Kidney (tissue), 22 donors: ENCODE measurements at places on chromosomes 7 and 10. TPM values are rescaled to one million over a fixed set of nuclear protein-coding genes. Genes with fewer than 3 reads are reported as not detected.

GRCh38 chr7:156566812-156567549 is 73.6 kb upstream of the RNF32 start:
- no peaks in the 10 kb centered on the region for H3K4me1 ChIP-seq
- H3K27me3 ChIP-seq: no peaks in the 10 kb centered on the region
- H3K27ac ChIP-seq: no peak overlapping the region
- H3K4me3 ChIP-seq: no peak overlapping the region
- H3K36me3 ChIP-seq: no peaks in the 10 kb centered on the region
- DNase-seq: no peak

DNA sequence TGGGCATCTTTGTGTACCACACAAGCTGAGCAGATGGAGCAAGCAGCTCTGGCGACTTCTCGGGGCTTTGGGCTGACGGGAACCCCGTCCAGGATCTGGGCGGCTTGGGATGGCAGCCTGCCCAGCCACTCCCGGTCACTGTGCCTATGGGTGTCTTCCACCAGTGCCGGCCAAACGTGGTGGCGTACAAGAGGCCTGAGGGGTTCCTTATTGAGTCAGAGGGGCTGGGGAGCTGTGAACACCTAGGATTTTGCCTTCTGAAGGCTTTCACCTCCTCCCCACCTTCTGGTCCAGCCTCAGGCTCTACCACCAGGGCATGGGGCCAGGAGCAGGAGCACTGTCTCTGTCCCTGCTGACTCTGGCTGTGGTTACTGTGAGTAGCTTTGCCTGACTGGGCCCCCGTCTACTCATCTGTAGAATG is 71.8 kb upstream of the PPIF start:
- H3K27me3 ChIP-seq: no peaks in the 10 kb centered on the region
- peaks cover 12% of the 10 kb centered on the region for H3K36me3 ChIP-seq
- H3K4me1 ChIP-seq: peaks cover 7% of the 10 kb centered on the region
- no peak for DNase-seq
- no peak overlapping the region for H3K4me3 ChIP-seq

DNA sequence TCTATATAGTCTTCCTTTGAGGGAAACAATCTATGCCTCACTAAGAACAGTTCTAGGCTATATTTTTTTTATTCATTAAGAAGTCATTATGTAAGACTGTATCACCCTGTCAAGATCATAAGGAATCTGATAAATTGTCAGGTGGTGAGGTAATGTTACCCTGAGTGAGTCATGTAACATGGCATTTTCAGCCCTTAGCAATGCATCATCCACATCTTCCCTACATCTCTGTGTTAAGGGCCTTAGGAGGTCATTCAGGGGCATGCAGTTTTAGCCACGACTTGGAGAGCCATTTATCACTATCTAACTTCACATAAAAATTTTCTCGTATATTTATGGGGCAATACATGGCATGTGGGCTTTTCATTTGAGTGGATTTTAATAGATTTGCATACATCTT is 924.5 kb upstream of the MBL2 start:
- H3K4me3 ChIP-seq: no peak overlapping the region
- H3K27ac ChIP-seq: no peak overlapping the region
- no peak for DNase-seq
- no peaks in the 10 kb centered on the region for H3K27me3 ChIP-seq
- H3K36me3 ChIP-seq: no peaks in the 10 kb centered on the region

GRCh38 chr7:78673272-78673671 is 780.2 kb downstream of the MAGI2 start:
- H3K27me3 ChIP-seq: no peaks in the 10 kb centered on the region
- H3K4me3 ChIP-seq: no peak overlapping the region
- no peak overlapping the region for H3K27ac ChIP-seq

GRCh38 chr10:10330418-10330817 is 687.3 kb upstream of the CELF2 start:
- H3K4me1 ChIP-seq: no peaks in the 10 kb centered on the region
- H3K27ac ChIP-seq: no peak overlapping the region
- no peak for DNase-seq
- H3K4me3 ChIP-seq: no peak overlapping the region
- no peaks in the 10 kb centered on the region for H3K27me3 ChIP-seq
- no peaks in the 10 kb centered on the region for H3K36me3 ChIP-seq

- H3K4me3 ChIP-seq: no peak overlapping the region
- H3K27me3 ChIP-seq: no peaks in the 10 kb centered on the region
- no peaks in the 10 kb centered on the region for H3K36me3 ChIP-seq
These were observed 193.5 kb upstream of the C7orf33 start for GRCh38 chr7:148397056-148397455.

GRCh38 chr7:105228555-105228954 is 160.2 kb downstream of the SRPK2 start:
- H3K27me3 ChIP-seq: no peaks in the 10 kb centered on the region
- no peaks in the 10 kb centered on the region for H3K36me3 ChIP-seq
- DNase-seq: no peak
- no peaks in the 10 kb centered on the region for H3K4me1 ChIP-seq
- H3K27ac ChIP-seq: no peak overlapping the region

- no peak overlapping the region for H3K4me3 ChIP-seq
- no peaks in the 10 kb centered on the region for H3K27me3 ChIP-seq
- H3K36me3 ChIP-seq: no peaks in the 10 kb centered on the region
- no peak overlapping the region for H3K27ac ChIP-seq
These were observed 212.4 kb upstream of the BMPER start for GRCh38 chr7:33692956-33693355.

GRCh38 chr7:31122649-31123058 is 70.5 kb downstream of the ADCYAP1R1 start:
- H3K36me3 ChIP-seq: no peaks in the 10 kb centered on the region
- no peaks in the 10 kb centered on the region for H3K4me1 ChIP-seq
- no peak overlapping the region for H3K4me3 ChIP-seq
- no peaks in the 10 kb centered on the region for H3K27me3 ChIP-seq
- peak; percentile 67 for DNase-seq
- H3K27ac ChIP-seq: no peak overlapping the region

- no peak overlapping the region for H3K4me3 ChIP-seq
- H3K27me3 ChIP-seq: no peaks in the 10 kb centered on the region
- no peaks in the 10 kb centered on the region for H3K4me1 ChIP-seq
These were observed 58.5 kb downstream of the MICU1 start for GRCh38 chr10:72567421-72567820.

DNA sequence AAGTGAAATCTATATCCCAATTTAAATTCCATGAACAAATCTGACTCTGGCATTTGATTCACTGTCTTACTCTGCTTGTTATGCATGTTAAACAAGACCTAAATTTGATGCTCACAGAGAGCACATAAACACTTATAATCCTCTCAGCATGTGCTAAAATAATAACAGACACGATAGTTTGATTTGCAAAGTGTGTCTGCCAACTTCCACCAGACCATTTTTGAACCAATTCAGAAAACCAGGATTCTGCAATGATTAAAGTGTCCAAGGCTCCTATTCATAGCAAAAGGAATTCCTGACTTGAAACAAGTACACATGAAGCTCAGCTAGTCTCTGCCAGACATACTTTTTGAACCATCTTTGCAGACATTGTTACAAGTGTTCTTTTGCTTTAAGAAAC is 11.2 kb downstream of the RBM20 start:
- H3K36me3 ChIP-seq: no peaks in the 10 kb centered on the region
- H3K4me1 ChIP-seq: no peaks in the 10 kb centered on the region
- DNase-seq: no peak
- no peak overlapping the region for H3K27ac ChIP-seq

DNA sequence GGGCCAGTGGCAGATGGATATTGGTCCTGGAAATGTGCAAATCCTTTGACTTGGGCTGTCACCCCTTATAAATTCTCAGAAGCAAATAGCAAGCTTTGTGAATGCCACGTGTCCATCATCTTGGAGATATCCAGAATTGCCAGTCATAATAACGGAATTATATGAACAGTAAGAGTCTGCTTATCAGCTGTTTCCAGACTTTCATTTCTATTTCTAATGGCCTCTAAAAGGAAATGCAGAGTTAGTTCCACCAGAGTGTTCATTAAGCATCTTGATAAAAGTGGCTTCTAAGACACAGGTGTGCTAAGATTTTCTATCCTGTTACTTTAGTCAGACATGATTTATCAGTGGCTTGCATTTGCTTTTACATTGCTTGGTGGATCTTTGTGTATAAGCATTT is 87.4 kb downstream of the RAMP3 start:
- H3K27ac ChIP-seq: no peak overlapping the region
- no peaks in the 10 kb centered on the region for H3K36me3 ChIP-seq
- no peak overlapping the region for H3K4me3 ChIP-seq
- DNase-seq: no peak

DNA sequence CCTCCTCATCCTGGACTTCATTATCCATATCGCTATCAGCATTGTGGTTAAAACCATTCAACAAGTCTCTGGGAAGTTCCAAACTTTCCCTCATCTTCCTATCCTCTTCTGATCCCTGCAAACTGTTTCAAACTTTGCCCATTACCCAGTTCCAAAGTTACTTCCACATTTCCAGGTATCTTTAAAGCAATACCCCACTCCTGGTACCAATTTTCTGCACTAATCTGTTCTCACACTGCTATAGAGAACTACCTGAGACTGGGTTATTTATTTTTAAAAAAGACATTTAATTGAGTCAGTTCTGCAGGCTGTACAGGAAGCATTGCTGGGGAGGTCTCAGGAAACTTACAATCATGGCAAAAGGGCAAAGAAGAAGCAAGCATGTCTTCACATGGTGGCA is 147.3 kb downstream of the ARL4A start:
- H3K4me1 ChIP-seq: no peaks in the 10 kb centered on the region
- H3K4me3 ChIP-seq: no peak overlapping the region
- H3K36me3 ChIP-seq: no peaks in the 10 kb centered on the region
- no peak overlapping the region for H3K27ac ChIP-seq
- no peaks in the 10 kb centered on the region for H3K27me3 ChIP-seq
- no peak for DNase-seq

DNA sequence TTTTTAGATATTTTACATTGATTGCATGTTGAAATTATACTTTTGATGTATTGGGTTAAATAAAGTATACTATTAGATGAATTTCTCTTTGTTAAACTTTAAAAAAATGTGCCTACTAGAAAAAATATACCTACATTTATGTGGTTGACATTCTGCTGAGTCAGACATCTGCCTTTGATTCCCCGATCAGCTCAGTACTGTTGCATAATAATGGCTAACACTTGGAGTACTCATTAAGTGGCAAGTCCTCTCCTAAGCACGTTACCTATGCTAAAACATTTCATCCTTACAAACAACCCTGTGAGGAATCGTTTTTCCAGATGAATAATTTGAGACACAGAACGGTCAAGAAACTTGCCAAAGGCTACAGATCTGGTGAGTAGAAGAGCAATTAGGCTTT is 14.0 kb upstream of the SEM1 start:
- DNase-seq: no peak
- no peaks in the 10 kb centered on the region for H3K27me3 ChIP-seq
- no peaks in the 10 kb centered on the region for H3K4me1 ChIP-seq
- H3K4me3 ChIP-seq: no peak overlapping the region
- no peaks in the 10 kb centered on the region for H3K36me3 ChIP-seq
- H3K27ac ChIP-seq: no peak overlapping the region

GRCh38 chr10:113411456-113411855 is 141.4 kb upstream of the HABP2 start:
- no peak overlapping the region for H3K27ac ChIP-seq
- no peaks in the 10 kb centered on the region for H3K4me1 ChIP-seq
- H3K27me3 ChIP-seq: no peaks in the 10 kb centered on the region
- DNase-seq: no peak
- no peaks in the 10 kb centered on the region for H3K36me3 ChIP-seq
- H3K4me3 ChIP-seq: no peak overlapping the region

GRCh38 chr7:115864082-115864481 is 166.5 kb downstream of the TFEC start:
- H3K4me3 ChIP-seq: no peak overlapping the region
- no peaks in the 10 kb centered on the region for H3K36me3 ChIP-seq
- no peaks in the 10 kb centered on the region for H3K27me3 ChIP-seq
- DNase-seq: no peak

DNA sequence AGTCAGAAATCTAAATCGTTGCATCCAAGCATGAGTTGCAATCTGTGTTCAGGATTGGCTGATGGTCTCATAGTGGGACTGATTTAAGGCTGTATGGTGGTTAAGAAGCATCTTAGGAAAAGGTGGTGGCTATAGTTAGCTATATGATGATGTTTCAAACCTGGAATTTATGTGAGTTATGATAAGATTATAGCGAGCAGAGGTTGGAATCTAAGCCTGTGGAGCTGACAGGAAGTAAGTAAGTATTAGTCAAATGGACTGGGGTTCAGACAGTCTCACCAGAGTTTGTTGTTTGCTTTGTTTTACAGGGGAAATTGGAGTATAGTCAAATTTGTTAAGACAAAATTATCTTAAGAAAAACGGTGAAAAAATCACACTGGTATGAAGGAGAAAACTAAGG is 56.7 kb downstream of the ANKRD7 start:
- H3K4me3 ChIP-seq: no peak overlapping the region
- no peak overlapping the region for H3K27ac ChIP-seq
- no peak for DNase-seq
- H3K27me3 ChIP-seq: no peaks in the 10 kb centered on the region
- no peaks in the 10 kb centered on the region for H3K36me3 ChIP-seq

- H3K36me3 ChIP-seq: no peaks in the 10 kb centered on the region
- no peak for DNase-seq
- H3K27ac ChIP-seq: no peak overlapping the region
- no peaks in the 10 kb centered on the region for H3K4me1 ChIP-seq
- no peaks in the 10 kb centered on the region for H3K27me3 ChIP-seq
These were observed 26.8 kb downstream of the NT5C3A start for GRCh38 chr7:33035776-33036175.

- H3K27me3 ChIP-seq: no peaks in the 10 kb centered on the region
- H3K36me3 ChIP-seq: peaks cover 8% of the 10 kb centered on the region
- H3K27ac ChIP-seq: no peak overlapping the region
- no peak overlapping the region for H3K4me3 ChIP-seq
- DNase-seq: no peak
- peaks cover 3% of the 10 kb centered on the region for H3K4me1 ChIP-seq
These were observed 15.8 kb downstream of the PLEKHA1 start for GRCh38 chr10:122390271-122390670.

- H3K4me1 ChIP-seq: no peaks in the 10 kb centered on the region
- H3K4me3 ChIP-seq: no peak overlapping the region
- no peaks in the 10 kb centered on the region for H3K36me3 ChIP-seq
- no peak for DNase-seq
- no peak overlapping the region for H3K27ac ChIP-seq
These were observed 277.4 kb downstream of the FZD1 start for GRCh38 chr7:91541641-91542040.

- no peak overlapping the region for H3K4me3 ChIP-seq
- H3K27me3 ChIP-seq: no peaks in the 10 kb centered on the region
- no peaks in the 10 kb centered on the region for H3K4me1 ChIP-seq
- no peak for DNase-seq
- H3K36me3 ChIP-seq: no peaks in the 10 kb centered on the region
These were observed 107.0 kb upstream of the NPSR1 start for GRCh38 chr7:34550996-34551395.

GRCh38 chr10:124053971-124054370 is 39.4 kb downstream of the CHST15 start:
- no peak overlapping the region for H3K4me3 ChIP-seq
- H3K27me3 ChIP-seq: no peaks in the 10 kb centered on the region
- peaks cover 2% of the 10 kb centered on the region for H3K4me1 ChIP-seq
- DNase-seq: no peak
- H3K27ac ChIP-seq: no peak overlapping the region

AKR1C2 gene
- polyA plus RNA-seq: 11.8 TPM

EFCAB10 gene
- polyA plus RNA-seq: not detected

RPP30 gene
- polyA plus RNA-seq: 42.9 TPM

SLC13A4 gene
- polyA plus RNA-seq: not detected

COL26A1 gene
- polyA plus RNA-seq: 3.5 TPM
